ENCODE measurements at places on chromosomes 4 and X. TPM values are rescaled to one million over a fixed set of nuclear protein-coding genes. Genes with fewer than 3 reads are reported as not detected.

The ABLIM2 gene
- 14.2 TPM for total RNA-seq

The JAKMIP1 gene
- total RNA-seq: 10.7 TPM

The SLC6A14 gene
- not detected for total RNA-seq

The FAAH2 gene
- total RNA-seq: 1.5 TPM

The HTN1 gene
- total RNA-seq: not detected

The SPP1 gene
- total RNA-seq: 196 TPM

The ARR3 gene
- not detected for total RNA-seq

The ZAR1 gene
- 0.27 TPM for total RNA-seq

The L1CAM gene
- total RNA-seq: 107 TPM

The KIAA1210 gene
- total RNA-seq: 0.36 TPM

The CACNA1F gene
- total RNA-seq: 0.36 TPM

The SPATA4 gene
- total RNA-seq: 0.09 TPM

The ABCG2 gene
- total RNA-seq: 12.7 TPM

The TLR6 gene
- 3.0 TPM for total RNA-seq

The SLC10A4 gene
- 1.1 TPM for total RNA-seq

The SSX3 gene
- total RNA-seq: not detected

The ANXA10 gene
- total RNA-seq: not detected

The ADH1C gene
- total RNA-seq: 1.1 TPM

The DAPP1 gene
- 0.73 TPM for total RNA-seq

The GUCY1B1 gene
- total RNA-seq: 30.3 TPM

The EDNRA gene
- 10.5 TPM for total RNA-seq

The MID2 gene
- total RNA-seq: 21.2 TPM

The AMBN gene
- not detected for total RNA-seq

The CFAP47 gene
- 6.8 TPM for total RNA-seq

The ERCC6L gene
- total RNA-seq: 1.7 TPM

The CDS1 gene
- total RNA-seq: 28.9 TPM

The COX7B2 gene
- total RNA-seq: not detected
